ENCODE measurements at places on chromosomes 16 and 17. TPM values are rescaled to one million over a fixed set of nuclear protein-coding genes. Genes with fewer than 3 reads are reported as not detected.

The C17orf113 gene
- not detected for total RNA-seq

DNA sequence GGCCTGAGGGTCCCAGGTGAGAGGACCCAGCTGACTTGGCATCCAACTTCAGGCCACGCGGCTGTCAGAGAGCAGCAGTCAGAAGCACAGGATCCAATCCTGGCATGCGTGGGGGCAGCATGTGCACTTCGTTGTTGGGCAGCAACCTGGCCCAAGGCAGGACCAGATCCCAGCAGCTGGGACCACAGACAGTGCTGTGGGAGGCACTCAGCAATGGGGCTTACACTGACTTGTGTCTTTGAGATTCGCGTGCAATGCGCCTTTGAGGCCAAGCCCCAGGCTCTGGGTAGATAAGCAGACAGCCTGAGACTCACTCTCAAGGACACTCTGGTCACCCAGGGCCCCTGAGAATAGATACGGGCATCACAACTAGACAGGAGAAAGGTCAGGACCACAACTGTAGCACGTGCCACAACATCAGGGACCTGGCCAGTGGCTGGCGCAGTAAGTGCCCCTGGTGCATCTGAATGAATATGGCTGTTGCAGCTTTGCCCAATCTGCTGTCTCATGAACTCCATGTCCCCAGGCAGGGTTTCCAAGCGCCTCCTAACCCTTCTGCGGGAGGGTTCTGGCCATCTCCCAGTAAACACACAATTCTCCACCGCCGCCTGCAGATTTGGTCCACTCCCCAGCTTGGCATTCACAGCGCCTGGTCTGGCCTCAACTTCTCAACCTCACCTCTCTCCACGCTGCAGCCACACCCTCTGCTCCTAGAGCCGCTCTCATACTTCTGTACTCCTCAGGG lies 3.2 kb downstream of the PAM16 start:
- no peak for DNase-seq

- no peak for DNase-seq
These were observed 55.9 kb downstream of the CDK12 start for GRCh38 chr17:39517224-39517623.

DNA sequence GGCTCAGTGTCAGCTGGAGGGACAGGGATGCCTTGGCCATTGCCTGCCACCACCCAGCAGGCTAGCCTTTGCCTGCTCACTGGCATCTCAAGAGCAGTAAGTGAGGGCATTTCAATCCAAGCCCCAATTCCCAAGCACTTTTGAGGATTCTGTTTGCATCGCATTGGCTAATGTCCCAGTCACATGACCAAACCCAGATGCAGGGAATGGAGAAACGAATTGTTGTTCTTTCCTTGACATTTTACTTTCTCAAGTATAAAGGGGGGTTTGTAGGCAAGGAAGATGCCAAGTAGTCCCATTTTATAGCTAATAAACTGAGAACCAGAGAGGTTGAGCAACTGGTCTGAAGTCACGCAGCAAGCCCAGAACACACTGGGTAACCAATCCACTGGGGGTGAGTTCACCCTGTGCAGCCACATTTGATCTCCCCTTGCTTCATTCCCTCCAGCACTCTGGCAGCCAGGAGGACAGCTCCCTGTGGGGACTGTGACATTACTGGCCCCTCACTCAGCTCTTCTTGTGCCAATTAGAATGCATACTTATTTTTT lies 193.8 kb upstream of the CACNG3 start:
- no peak for DNase-seq

DNA sequence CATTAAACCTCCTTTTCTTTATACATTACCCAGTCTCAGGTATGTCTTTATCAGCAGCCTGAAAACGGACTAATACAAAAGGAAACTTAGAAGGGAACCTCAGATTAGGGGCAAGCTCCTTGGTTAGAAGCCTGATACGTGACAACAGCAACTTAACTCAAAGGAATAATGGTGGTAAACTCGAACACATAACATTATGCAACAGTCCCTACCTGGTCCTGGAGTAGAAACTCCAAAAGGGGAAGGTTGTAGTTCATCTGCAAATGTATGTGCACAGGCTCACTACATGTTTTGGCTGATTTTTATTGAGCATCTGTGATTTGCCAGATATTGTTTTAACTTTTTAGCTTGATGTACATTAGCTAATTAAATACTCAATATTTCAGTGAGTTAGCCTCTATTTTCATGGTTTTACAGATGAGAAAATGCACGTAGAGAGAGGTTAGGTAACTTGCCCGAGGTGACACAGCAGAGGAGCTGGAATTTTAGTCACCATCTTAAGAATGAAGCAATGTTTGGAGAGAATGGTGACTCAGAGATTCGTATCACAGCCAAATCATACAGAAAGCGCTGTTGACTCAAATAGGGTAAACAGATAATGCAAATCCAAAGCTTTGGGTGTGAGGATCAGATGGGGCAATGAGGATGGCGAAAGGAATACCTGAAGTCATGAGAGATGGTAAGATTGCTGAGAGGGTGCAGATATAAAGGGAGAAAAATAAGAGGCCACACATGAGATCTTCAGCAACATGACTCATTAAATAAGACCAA lies 194.9 kb upstream of the RBFOX1 start:
- no peak for DNase-seq

GRCh38 chr17:56653877-56654276 lies 60.4 kb downstream of the NOG start:
- DNase-seq, result no peak

- DNase-seq, result no peak
These were observed 30.2 kb downstream of the TPSG1 start for GRCh38 chr16:1194665-1195392.

DNA sequence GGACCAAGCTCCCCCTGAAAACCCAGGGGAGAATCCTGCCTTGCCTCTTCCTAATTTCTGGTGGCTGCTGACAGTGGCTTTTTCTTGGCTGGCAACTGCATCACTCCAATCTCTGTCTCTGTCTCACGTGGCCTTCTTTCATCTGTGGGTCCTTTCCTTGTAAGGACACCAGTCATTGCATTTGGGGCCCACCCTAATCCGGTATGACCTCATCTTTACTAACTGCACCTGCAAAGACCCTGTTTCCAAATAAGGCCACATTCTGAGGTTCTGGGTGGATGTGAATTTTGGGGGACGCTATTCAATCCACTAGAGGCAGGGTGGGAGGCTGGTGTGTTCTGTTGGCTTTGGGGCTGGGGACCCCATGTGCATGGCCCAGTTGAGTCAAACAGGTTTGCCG lies 11.0 kb downstream of the SLC12A3 start:
- no peak for DNase-seq

DNA sequence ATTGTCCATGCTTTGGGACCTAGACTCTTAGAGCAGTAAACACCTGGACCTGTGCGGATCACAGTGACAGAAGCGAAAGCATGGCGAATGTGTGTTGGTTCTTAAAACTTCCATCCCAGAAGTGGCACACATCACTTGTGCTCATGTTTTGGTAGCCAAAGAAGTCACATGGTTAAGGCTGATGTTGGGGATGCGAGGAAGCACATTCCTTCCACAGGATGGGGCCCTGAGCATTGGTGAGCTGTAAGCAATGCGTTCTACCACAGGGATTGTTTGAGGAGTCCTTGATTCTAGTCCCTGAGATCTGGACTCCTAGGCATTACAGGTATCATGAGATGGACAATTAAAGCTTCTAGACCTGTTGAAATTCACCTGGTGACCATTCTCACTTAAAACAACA lies 375.9 kb downstream of the UTP18 start:
- no peak for DNase-seq

DNA sequence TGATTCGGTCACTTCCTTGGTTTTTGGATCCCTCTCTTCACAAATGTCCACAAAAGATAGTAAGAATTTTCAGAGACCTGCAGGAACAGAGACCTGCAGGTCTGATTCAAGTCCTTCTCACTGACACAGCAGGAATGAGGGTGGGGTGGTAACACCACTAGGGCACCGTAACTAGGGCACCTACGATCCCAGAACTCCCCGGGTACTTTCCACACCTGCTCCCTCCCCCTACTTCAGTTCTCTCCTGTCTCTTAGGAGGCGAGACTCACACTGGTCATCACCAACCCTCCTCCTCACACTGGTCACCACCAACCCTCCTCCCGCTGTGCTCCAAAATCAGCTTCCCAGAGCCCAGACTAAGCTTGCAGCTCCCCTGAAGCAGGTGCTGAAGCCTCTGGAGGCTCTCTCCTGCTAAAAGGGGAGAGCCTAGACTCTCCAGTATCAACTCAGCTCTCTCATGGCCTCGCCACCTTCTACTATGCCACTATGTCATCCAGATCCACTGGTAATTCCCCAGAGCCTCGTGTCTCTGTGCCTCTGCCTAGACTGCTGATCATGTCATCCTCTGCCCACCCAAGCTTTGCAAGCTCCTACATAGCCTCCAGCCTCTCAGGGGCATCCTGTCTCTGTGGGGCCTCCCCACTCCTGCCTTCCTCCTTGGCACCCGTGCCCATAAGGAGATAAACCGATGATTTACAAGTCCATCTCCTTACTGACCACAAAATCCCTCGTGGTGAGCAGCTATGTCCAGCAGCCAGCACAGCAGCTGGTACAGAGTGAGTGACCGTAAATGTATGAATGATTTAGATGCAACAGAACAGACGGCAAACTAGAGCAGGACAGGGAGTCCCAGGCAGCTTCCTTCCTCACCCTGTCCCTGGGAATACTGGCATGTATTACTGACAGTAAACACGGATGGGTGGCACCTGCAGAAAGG lies 63.4 kb upstream of the GSG1L start:
- DNase-seq, result no peak

GRCh38 chr17:17837966-17838962 lies 1.5 kb upstream of the SREBF1 start:
- no peak for DNase-seq

The MYL11 gene
- total RNA-seq, result 8.5 TPM

DNA sequence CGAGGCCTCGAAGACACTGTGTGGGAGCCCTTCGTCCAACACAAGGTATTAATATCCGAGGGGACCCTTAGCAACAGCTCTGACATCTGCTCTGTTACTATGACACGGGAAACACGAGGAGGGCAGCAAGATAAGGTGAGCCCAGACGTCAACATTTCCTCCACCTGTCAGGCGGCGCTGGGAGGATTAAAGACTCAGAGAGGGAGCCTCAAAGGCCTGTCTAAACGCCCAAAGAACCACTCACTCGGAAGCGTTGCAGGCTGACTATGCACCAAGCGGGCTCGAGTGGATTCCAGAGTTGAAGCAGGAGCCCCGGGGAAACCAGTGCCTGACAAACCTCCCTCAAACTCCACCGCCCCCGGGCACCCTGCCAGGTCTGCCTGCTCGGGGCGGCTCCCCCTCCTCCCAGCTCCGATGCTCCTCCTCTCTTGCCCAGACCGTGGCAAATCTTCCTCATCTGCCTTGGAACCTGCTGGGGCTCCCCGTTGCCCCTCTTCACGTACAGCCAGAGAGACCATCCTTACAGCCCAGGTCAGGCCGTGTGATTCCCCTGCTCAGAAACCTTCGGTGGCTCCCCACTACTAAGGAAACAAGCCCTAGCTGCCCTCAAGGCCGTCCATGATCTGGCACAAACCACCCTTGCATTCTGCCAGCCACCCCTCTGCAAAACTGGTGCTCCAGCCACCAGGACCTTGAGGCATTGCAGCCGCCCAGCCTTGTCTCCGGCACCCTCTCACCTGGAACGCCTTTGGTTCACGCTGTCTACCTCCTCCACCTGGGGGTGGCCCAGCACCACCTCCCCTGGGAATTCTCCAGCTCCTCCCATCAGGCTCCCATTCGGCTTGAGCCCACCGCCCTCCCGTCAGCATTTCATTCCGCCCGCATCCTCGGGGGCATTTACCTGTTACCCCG lies 16.2 kb downstream of the RPH3AL start:
- no peak for DNase-seq

DNA sequence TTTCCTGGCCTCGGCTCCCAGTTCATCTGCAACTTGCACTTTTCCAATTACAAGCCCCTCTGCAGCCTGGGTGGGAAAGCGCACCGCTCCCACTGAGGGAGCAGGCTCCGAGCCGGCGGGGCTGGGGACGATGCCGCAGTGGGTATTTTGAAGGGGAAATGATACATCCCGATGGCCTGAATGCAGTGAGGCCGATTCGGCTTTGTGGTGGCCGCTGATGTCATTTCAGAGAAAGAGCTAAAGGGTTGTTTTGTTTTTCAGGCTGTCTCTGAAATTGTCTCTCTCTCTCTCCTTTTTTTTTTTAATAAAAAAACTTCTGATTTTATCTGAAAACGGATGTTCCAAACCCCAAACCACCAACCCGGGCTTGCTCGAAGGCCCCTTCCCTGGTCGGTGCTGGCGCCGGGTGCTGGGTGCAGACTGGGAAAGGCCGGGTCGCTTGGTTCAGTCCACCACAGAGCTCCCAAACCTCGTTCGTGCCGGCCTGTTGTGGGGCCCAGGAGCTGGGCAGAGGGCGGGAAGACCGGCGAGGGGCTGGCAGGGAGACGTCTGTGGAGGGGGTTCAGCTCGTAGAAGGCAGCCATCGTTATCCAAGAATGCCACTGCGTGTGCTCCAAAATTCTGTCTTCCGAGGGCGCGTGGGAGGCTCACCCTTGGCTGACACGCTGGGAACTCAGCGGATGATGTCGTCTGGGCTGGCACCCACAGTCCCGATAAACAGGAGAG lies 102.8 kb downstream of the FOXL1 start:
- DNase-seq, result no peak

The SLC6A2 gene
- total RNA-seq, result not detected

DNA sequence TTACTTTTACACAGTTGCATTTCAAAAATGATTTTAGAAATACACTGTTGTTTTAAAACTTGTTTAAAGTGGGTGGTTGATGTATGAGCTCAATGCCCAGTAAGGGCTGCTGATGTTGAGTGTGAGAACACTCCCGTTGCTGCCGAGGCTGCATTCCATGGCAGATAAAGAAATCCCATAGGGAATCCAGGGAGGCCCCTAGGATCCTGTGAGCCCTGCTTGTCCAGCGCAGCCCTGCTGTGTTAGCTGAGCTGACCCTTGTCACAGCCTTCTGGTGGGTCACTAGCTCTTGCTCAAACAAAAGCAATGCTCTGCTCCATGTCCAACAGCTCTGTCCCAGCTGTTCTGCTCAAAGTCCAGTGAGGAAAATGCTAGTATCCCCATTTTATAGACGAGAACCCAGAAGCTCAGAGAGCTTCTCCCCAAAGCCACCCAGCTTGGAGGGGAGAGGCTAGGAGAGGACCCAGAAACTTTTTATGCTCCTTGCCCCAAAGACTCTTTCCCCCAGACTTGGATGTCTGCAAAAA lies 18.6 kb upstream of the COL1A1 start:
- DNase-seq, result no peak

DNA sequence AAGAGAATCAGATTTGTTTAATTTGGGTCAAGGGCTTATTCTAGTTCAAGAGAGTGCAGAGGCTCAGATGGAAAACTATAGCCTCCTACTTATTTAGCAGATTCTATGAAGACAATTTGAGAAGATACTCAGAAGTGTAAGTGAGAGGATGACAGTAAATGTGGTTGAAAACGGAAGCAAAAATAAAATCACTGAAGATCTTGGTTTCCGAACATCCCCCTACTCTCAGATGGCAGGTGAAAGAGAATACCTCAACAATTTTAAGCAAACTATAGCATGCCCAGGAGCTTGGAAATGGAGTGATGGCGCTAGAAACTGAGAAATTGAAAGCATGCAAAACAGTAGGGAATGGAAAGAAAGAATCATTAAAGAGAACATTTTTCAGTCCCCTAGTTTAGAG lies 705.5 kb upstream of the CDH8 start:
- DNase-seq, result no peak

- DNase-seq, result no peak
These were observed 70.9 kb upstream of the GSE1 start for GRCh38 chr16:85541980-85542900.

- no peak for DNase-seq
These were observed 74.8 kb downstream of the IRX6 start for GRCh38 chr16:55398762-55399161.

The CCL13 gene
- not detected for total RNA-seq

The BIRC5 gene
- 100 TPM for total RNA-seq

The CEMP1 gene
- total RNA-seq, result not detected

The MYL4 gene
- total RNA-seq, result 0.92 TPM

Data from natural killer cell treated with Interleukin-12 subunit alpha and Interleukin-12 subunit beta and Interleukin-15 and Interleukin-18, amount 100 ng/mL, for 72 hours (primary cell).